Stimulated activated CD8-positive, alpha-beta memory T cell treated with anti-CD3 and anti-CD28 coated beads, Interleukin-4, amount 100 ng/mL, for 4 hours (primary cell): ENCODE measurements at places on chromosomes 2 and 18.

- DNase-seq, result no peak
Measured at GRCh38 chr18:13592246-13592645, 134.1 kb downstream of the FAM210A start.

- DNase-seq, result no peak
Measured at GRCh38 chr2:218063486-218063885, 5.6 kb upstream of the RUFY4 start.

- no peak for DNase-seq
Measured at GRCh38 chr2:26986576-26986975, 16.1 kb downstream of the MAPRE3 start.

DNA sequence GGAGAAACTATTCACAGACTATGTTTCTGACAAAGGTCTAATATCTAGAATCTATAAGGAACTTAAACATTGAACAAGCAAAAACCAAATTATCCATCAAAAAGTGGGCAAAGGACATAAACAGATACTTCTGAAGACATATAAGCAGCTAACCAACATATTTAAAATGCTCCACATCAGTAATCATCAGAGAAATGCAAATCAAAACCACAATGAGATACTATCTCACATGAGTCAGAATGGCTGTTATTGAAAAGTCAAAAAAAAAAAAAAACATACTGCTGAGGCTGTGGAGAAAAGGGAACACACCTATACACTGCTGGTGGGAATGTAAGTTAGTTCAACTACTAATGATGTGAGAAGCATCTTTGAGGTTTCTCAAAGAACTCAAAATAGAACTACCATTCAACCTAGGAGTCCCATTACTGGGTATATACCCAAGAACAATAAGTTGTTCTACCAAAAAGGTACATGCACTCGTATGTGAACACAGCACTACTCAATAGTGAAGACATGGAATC, 220.4 kb upstream of the TFPI start:
- no peak for DNase-seq

GRCh38 chr2:144642856-144643255, 122.9 kb upstream of the ZEB2 start:
- DNase-seq, result no peak

- DNase-seq, result no peak
Measured at GRCh38 chr18:21481739-21482138, 118.8 kb downstream of the ESCO1 start.

DNA sequence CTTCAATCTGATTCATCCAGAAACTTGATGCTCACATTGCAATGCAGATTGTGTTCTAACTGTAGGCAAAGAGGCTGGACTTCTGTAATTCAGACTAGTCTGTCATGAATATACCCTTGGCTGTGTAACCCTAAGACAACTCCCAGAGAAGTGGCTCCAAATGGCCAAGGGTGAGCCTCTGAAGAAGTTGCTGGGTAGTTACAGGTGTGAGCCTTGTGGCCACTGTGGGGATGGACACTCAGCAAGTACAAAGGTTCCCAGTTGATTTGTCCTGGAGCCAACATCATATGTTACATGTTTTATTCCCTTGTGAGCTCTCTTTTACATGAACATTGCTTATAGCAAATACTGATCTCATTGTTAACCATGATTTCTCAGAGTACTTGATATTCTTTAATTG, 94.8 kb upstream of the KCNJ3 start:
- no peak for DNase-seq

- no peak for DNase-seq
Measured at GRCh38 chr18:74547860-74548259, 13.6 kb downstream of the CNDP1 start.

DNA sequence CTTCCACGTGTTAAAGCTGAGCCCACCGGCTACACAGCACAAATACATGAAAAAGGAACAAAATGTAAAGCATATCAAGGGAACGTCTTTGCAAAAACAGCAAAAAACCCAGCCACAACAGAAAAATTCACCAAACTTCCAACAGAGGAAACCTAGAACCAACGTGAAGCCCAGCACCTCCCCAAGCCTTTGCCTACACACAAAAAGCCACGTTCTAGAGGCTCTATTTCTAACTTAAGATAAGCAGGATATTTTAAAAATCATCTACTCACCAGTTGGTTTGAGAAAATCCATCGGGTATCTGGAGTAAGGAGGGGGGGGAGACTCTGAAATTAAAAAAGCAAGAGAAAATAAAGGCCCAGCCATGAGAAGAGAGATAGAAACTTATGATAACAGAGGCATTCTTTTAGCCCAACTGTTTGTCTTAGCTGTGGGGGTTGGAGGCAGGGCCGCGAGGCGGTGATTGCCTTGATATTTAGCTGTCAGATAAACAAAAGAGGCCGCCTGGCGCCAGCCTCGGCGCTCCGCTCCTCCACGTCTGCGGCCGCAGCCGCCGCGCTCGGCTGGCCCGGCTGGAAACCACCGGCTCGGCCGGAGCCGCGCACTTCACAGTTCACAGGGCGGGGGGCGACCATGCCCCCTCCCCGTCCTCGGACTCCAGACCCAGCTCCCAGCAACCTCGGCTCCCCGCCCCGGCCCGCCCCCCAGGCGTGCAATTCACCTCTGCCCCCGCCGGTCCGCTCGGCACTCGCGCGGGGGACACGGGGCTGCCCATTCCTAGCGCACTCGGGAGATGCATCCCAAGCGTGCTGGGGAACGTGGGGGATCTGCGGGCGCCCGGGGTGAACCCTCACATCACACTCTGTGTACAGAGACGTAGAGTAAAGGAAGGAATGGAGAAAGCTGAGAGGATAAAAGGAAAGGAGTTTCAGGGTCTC, 2.4 kb downstream of the SMAD7 start:
- DNase-seq, result no peak
